ENCODE measurements at places on chromosomes 6 and 20.

DNA sequence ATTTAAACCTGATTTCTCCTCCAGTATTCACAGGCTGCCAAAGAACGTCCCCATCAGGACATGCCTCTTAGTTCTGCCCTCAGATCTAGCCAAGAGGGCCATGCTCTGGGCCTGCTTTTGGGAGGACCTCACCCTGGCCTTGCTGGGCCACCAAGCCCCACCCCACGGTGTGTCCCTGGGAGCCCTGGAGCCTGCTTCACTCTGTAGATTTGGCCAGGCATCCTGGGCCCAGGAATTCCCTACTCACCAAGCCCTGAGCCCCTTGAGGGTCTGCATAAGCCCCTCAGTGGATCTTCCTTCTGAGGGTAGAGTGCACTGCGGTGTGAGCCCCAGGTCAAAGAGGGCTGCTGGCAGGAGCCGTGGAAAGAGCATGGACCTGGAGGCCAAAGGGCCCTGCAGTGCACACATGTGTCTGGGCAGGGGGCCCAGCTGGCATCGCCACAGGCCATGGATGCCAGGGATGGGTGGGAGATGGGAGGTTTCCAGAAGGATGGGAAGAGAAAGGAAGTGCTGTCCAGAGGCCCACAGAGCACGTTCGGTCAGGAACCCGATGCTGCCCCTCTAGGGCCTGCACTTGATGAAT is 98.0 kb downstream of the DACT2 start:
- no peak for DNase-seq

GRCh38 chr6:157218371-157219198 is 104.7 kb downstream of the TMEM242 start:
- DNase-seq: no peak

GRCh38 chr20:14711652-14712051 is 374.2 kb upstream of the FLRT3 start:
- DNase-seq: no peak

GRCh38 chr6:36663504-36664446 is 14.7 kb upstream of the CDKN1A start:
- DNase-seq: no peak

DNA sequence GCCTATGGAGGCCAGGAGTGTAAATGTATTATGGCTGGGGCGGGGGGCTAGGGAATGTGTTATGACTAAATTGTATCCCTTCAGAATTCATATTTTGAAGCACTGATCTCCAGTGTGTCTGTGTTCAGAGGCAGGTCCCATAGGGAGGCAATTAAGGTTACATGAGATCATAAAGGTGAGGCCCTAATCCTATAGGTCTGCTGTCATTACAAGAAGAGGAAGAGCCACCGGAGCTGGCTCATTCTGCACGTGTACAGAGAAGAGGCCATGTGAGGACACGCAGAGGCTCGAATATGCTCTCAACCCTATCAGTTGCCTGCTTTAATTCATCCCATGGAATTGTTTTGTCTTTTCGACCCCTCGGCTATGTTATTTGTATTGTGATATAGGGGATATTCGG is 76.9 kb downstream of the VTA1 start:
- DNase-seq: no peak

DNA sequence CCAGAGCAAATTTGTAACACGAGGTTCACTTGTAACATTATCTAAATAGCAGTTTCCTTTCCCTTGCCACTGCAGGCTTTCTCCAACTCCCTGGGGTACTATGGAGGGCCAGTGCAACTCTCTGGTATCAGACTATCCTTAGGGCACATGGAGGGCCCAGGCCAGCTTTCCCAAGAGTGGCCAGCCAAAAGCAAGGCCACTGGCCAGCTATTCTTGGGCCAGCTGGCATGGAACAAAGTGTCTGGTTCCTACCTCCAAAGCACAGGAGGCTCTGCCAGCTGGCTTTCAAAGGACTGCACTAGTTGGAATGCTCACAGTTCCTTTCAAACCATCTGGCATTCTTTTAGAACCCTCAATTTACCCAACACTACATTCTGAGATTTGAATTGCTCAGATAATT is 8.7 kb downstream of the RNF24 start:
- DNase-seq: no peak

DNA sequence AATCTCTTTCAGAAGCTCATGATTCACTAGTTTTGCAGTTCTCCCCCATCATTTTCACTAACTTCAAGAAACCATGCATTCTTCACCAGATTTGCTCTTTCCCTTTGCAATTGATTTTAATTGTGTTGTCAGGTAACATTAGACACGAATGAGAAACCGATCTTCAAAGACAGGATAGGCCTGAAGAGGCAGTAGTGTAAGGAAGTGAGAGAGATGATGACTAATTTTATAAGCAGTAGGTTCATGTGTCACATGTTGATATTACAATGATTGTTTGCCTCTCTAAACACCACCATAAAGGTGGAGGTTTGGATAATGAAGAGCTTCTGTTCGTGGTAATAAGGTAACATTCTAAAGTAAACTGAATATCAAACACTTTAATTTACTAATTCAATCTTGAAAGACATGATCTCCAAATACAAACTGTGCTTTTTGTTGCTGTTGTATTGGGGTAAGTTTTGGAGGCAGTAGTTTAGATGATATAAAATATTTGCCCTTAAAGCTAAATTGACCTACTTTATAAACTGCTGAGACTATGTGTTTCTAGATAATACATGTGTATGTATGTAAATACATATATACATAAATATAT is 207.2 kb downstream of the PHACTR1 start:
- DNase-seq: no peak

GRCh38 chr20:2709205-2709981 is 16.8 kb downstream of the EBF4 start:
- DNase-seq: no peak

GRCh38 chr6:34951731-34952130 is 62.7 kb downstream of the ANKS1A start:
- no peak for DNase-seq

- no peak for DNase-seq
Observed at GRCh38 chr6:139030228-139030963, 1.9 kb downstream of the ABRACL start.

- no peak for DNase-seq
Observed at GRCh38 chr6:124441450-124441849, 520.8 kb upstream of the RNF217 start.

GRCh38 chr20:62123450-62124118 is 1.3 kb downstream of the LSM14B start:
- DNase-seq: no peak

GRCh38 chr20:18571578-18571977 is 4.3 kb downstream of the SMIM26 start:
- DNase-seq: no peak

DNA sequence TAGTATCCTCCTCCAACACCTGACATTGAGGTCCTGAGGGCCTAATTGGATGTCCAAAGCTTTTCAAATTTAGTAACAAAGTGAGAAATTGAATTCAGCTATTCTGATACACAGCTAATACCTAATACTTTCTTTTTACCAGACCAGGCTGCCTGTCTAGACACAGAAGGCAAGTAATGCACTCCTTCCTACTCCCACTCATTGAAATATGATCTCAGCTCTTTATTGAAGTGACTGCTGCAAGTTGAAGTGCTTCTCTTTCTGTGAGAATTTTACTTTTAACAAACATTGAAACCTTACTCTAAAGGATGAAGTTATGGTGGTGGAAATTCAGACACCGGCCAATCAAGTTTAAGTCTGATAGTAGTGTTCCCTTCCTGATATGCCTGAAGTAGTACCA is 90.8 kb upstream of the OGFRL1 start:
- no peak for DNase-seq

GRCh38 chr6:43575772-43576551 is at the start of the genes POLH and XPO5:
Gene POLH (plus strand): TSS chr6:43576185. CDS start chr6:43582320, 6,135 bp downstream.
Gene XPO5 (minus strand): TSS chr6:43576038. CDS start chr6:43575864, 174 bp downstream.
- peak; percentile 82 for DNase-seq

DNA sequence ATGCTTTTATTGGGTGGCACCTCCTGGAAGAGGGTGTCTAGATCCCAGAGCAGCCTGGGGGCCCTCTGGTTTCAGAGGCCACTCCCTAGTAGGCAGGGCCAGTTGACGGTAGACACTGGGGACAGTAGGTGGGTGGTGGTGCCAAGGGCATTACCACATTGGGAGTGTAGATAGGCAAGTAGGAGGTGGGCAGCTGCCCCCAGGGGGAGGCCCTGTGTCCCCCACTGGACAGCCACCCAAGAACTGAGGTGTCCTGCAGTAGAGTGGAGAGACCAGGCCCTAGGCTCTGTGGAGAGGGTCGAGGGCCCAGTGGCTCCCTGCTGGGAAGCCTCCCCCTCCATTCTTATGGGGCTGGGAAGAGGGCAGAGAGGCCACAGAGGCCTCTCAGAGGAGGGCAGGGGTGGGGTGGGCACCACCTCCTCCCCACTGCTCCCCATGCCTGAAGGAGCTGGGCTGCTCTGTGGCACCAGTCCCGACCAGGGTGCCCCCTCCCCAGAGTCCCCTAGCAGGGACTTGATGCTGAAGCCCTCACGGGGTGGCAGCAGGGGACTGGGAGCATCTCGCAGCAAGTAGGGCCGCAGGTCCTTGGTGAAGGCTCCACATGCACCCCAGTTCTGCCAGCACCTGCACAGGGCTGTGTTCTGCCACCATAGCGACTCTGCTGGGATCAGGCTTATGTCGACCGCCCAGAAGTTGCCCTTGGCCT is 305.0 kb upstream of the KCNQ5 start:
- no peak for DNase-seq

GRCh38 chr6:160428069-160428430 is 79.9 kb downstream of the SLC22A3 start:
- DNase-seq: no peak

DNA sequence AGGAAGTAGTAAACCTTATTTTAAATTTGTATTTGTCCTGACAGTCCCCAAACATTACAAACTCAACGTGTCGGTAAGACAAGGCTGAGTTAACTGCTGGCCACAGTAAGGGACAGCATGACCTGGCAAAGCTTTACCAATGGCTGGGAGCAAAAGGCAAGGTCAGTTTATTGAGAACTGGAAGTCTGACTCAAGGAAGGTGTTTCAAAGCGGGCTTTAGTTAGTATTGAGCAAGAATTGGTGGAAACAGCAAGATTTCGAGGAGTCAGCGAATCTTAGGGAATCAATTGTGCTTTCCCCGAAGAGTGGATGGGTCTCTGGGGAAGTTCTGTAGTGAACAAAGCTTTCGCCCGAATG is 885 bp upstream of the GZF1 start:
- no peak for DNase-seq

DNA sequence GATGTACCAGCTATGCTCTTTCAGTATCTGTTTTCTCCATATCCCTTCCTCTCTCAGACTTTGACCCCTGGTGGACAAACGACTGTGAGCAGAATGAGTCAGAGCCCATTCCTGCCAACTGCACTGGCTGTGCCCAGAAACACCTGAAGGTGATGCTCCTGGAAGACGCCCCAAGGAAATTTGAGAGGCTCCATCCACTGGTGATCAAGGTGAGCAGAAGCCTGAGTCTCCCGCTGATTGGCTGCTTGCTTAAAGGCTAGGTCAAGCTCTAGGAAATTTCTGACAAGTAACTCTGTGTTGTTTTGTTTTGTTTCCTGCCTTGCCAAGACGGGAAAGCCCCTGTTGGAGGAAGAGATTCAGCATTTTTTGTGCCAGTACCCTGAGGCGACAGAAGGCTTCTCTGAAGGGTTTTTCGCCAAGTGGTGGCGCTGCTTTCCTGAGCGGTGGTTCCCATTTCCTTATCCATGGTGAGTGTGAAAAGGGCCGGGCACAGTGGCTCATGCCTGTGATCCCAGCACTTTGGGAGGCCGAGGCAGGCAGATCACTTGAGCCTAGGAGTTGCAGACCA is 28.6 kb downstream of the C6orf89 start:
- DNase-seq: no peak
